Activated T-helper 1 cell treated with Interleukin-2 at 50 U/mL for 16 hours (primary cell): ENCODE measurements at places on chromosomes 12 and 14.

DNA sequence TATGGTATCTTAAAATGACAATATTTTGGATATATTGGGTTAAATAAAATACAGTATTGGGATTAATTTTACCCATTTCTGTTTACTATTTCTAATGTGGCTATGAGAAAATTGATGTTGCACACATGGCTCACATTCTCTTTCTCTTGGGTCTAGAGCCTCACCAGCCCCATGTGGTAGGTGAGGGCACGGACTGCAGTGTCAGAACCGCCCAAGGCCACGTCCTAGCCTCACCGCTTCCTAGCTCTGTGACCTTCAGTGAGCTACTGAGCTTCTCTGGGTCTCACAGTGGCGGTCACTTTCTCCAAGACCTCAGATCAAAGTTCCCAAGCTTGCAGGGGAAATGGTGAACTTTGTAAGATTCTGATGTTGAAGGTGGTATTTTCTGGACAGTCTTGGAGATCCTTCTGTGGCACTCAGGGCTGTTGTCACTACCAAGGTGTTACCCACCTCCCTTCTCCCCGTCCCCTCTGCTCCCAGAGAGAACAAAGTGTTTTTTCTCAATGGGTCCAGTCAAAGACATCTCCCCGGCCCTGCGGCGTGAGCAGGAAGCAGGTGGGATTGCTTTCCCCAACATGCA lies 87.6 kb downstream of the RIN3 start:
- DNase-seq, result no peak

DNA sequence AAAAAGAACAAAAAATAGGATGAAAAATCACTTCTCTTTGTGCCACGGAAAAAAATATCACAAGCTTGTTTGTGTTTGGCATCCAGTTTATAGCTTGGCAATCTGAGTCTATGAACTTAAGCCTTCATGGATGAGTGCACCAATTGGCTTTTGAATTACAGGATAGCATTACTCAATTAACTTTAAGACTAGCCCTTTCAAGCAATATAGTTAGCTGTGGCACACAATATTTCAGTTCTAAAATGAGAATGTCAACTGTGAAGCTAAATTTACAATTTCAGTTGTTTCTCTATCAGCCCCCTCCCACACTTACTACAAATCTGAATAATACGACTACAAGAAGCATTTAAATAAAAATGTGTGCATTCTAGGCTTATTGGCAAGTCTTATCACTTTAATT lies 8.3 kb downstream of the RERG start:
- DNase-seq, result no peak

DNA sequence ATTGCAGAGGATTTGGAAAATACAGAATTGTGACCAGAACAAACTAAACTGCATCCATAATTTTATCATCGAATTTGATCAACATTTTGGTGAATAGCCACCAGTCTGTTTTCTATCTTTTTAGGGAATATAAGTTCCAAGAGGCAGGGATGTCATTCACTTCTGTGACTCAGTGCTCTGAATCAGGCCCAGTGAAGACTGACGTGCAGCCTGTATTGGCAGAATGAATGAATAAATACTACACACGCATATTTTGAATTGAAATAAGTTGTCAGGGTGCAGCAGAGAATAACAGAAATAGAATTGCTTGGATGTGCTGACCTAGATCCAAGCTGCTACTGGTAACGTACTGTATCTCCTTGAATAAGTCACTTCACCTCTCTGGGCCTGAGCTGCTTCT lies 1.3 kb upstream of the EMP1 start:
- DNase-seq, result no peak

GRCh38 chr12:67471810-67472209 lies 176.7 kb upstream of the DYRK2 start:
- DNase-seq, result no peak

DNA sequence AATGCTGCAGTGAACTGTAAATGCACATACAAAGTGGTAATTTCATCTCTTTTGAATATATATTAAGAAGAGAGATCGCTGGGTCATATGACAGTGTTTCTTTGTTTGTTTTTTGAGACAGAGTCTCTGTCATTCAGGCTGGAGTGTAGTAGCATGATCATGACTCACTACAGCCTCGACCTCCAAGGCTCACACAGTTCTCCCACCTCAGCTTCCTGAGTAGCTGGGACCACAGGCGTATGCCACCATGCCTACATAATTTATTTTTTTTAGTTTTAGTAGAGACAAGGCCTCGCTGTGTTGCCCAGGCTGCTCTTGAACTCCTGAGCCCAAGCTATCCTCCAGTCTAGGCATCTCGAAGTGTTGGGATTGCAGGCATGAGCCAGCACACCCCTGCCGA lies 62.4 kb upstream of the ACSS3 start:
- DNase-seq, result no peak

GRCh38 chr14:22580625-22581024 lies 8.4 kb downstream of the DAD1 start:
- DNase-seq, result no peak

DNA sequence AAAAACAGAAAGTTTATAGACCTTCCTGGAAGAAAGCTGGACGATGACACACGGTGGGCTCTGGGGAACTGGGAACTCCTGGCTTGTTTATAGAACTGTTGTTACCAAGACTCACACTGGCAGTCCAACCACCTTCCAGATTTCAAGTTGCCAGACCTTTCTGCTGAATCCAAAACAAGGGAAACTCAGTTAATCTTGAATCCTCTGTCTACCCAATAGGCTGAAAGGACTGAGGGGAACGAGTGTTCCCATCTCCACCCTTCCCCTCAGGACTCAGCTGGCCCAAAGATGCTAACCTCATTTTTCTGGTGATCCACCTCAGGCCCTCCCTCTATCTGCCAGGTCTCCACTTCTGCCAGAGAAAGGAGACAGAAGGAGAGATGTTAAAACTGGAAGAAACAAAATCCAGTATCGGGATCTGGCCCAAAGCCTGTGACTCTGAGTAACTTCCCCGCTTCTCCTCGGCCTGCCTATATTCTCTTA lies 231.4 kb downstream of the ANO2 start:
- DNase-seq, result no peak

DNA sequence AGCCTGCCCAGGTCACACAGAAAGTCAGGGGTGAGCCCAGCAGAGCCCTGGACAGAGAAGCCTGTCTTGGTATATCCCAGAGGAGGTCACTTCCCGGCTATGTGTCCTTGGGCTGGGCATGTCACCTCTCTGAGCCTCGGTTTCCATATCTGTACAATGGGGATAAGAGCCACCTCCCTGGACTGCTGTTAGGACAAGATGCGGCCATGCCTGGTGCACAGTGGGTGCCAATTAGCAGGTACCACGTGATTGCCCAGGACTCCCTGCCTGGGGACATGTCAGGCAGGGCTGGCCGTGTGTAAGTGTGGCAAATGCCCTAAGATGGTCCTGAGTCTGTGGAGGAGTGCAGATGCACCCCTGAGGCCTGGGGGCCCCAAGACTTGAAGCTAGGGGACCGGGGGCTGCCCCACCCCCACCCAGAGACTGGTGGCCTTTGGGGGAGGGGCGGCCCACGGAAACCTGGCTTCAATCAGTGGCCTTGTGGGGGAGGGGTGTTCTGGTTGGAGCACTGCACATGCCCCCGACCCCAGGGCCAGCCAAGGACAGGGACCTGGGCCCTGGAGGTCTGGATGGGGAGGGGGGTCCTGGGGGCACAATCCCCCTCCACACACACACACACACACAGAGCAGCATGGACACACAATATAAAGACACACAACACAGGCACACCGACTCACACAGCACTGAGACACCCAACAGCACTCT lies 878 bp downstream of the TMEM119 start:
- no peak for DNase-seq

GRCh38 chr14:58829594-58829993 lies 191.8 kb downstream of the DACT1 start:
- DNase-seq, result no peak

GRCh38 chr12:92513231-92513730 lies 189.5 kb upstream of the PLEKHG7 start:
- no peak for DNase-seq

DNA sequence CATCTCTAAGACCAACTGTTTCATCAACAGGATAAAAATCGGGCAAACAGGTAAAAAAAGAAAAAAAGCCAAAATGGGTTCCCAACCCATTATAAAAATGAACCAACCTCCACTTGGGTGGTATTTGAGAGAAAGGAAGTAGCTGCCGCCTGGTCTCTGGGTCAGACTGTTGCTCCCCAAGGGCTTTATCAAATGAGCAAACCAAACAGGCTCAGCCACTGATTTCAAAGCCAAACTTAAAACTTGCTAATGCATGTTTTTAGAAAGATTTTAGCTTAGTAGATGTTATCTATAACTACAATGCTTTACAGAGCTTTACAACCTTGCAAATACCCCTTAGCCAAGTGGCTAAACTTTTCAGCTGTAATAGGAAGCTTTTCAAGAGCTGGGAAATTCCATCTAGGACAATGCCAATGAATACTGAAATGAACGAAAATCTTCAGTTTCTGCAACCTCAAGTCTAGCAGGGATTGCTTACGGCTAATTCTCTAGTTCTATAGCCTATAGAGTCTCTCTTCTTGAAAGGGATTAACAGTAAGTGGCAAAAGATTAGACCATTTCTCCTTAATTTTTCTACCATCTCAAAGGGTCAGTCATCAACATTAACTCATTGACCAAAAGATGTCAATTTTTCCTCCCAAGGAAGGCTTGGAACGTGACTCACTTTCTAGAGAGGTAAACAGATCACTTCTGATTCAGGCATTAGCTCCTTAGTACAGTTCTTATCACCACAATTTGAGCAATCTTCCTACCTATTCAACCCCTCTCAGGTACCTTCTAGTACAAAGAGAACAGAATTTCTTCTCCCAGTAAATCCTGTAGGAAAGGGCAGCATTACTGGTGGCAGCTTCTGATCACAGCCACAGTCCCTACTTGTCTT lies 4.2 kb downstream of the PPM1H start:
- DNase-seq, result no peak

- DNase-seq, result no peak
Measured at GRCh38 chr12:67674417-67674816, 25.9 kb downstream of the DYRK2 start.

DNA sequence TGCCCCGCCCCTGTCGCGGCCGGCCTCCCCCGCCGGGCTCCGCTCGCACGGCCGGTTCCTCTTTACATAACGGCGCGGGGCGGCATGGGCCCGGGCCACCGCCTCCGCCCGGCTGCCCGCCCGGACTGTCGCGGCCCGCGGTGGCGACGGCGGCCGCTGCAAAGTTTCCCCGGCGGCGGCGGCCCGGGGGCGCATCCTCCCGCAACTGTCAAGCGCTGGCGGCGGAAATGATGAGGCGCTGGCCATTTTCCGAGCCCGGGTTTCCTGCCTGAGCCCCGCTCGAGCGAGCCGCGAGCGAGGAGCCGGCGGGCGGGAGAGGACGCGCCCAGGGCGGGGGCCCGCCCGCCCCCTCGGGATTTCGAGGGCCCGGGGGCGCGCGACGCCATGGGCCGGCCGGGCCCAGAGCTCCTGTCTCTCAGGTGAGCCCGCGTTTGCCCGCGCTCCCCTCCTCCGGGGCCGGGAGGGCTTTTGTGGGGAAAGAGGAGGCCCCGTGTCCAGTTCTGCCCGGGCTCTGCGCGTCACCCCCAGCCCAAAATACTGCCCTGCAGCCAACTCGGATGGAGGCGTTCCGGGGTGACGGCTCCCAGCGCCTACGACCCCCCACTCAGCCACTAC lies at the start of gene SH2B3:
SH2B3 (plus strand) TSS at position 65 of the 615 bp plus-strand sequence. CDS start 12,223 bp downstream, outside the sequence.
- peak; percentile 70 for DNase-seq

DNA sequence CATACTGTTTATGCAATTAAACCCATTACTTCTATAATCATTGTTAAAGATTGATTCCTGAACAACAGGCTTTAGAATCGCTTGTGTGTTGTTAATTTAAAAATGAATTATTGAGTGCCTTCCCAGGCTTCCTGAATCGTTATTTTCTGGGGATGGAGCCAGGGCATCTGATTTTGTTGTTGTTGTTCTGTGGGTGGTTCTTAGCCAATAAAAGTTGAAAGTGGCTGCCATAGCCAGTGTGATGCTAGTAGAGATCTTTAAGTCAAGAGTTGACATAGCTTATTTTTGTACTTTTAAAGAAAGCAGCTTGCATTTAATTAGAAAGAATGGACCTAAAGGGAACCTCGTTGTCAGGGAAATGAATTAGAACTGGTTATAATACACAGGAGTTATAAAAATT lies 6.4 kb downstream of the GOLGA5 start:
- no peak for DNase-seq

GRCh38 chr14:50943261-50943942 lies 881 bp downstream of the PYGL start:
- DNase-seq, result no peak
